ENCODE measurements at places on chromosomes 16 and 17.

GRCh38 chr17:13508896-13509295 is 92.8 kb downstream of the HS3ST3A1 start:
- DNase-seq, result no peak

GRCh38 chr17:82018152-82018988 is 4.3 kb downstream of the CENPX start:
- DNase-seq, result no peak

- no peak for DNase-seq
Measured at GRCh38 chr17:7843257-7843535, 9.2 kb downstream of the KDM6B start.

DNA sequence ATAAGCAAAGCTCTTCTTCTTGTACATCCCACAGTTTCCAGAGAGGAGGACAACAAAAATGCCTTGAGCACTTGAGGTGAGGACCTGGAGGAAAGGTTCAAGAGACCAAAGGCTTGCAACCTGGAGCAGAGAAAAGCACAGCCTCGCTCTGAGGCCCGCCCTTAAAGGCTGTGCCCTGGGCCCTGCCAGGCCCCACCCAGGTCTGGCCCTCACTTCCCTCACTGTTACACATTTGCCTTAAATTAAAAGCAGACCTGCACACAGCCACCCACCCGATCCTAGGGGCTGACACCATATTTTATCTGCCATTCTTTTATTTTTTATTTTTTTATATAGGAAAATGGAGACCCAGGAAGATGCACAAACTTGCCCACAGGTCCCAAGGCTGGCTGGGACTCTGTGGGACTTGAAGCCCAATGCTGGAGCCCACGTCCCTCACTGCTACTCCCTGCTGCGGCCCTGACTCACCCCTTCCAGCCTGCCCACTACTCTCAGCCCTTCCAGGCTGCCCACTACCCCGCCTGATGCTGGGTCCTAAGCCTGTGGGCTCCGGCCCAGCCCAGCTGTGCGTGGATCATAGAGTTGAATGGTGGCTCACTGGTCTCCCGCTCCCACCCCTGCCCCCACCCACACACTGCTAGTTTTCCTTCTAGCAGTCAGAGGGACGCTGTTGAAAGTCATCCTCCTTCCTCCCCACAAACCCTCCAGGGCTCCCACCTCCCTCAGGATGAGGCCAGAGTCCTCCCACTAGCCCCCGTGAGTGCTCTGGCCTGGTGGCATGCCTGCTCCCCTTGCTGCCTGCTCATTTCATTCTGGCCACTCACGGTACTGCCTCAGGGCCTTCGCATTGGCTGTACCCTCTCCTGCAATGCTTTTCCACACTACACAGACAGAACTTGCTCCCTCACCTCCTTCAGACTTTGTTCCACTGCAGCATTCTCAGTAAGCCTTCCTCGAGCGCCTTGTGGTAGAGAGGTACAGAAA is 77.6 kb upstream of the MED9 start:
- DNase-seq, result no peak

All from amniotic stem cell (primary cell).